ENCODE measurements at places on chromosomes 4 and X.

DNA sequence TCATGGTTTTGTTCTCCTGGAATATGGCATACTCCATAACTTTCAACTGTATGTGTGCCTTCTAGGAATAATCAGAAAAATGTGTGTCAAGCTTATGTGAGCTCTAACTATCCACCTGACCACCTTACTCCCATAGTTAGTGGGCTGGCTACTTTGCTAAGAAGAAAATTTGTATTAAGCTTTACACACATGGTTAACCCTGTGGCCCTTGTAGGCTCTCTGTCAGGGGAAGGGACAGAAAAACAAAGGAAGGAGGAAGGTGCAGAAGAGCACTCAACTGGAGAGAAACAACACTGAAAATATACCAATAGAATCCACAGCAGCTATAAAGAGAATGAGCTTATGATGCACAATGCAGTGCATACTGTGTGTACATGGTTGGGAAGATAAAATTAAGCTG, 84.6 kb downstream of the PPP3CA start:
- DNase-seq, result no peak

- no peak for DNase-seq
These were observed 141.5 kb downstream of the MAGEB17 start for GRCh38 chrX:16308773-16309172.

- DNase-seq, result no peak
These were observed 4.2 kb upstream of the CXCL3 start for GRCh38 chr4:74042681-74043080.

DNA sequence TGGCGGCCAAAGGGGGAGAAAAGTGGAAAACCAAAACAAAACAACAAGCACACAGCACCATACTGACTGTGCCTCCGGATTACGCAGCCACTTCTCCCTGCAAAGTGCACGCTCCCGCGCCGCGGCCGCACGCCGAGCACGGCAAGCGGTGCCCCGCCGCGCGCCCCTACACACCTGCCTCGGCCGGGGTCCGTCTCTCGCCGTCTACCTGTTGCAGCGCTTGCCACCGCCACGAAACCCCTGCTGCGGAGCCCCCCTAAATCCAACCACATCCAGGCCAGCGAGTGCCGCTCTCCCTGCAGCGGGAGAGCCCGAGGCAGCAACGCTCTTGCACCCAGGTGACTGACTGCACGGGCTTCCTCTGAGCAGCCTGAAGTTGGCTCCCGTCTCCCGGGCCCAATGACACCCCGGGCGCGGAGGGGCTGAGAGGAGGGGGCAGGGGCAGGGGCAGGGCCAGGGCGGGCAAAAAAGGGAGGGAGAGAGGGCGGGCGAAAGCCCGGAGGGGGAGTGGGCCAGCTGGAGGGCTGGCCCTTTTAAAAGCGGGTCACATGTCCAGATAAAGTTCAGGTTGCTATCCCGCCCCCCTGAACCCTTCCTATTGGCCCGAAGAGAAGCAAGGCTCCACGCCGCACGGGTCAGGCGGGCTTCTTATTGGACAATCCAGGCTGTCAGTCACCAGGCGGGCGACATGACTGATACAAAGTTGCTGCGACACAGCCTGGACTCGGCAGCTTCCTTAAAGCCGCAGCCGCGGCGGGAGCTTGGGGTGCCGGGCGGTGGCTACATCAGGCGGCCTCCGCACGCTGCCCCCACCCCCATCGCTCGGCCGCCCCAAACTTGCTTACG, at the start of gene NR3C2:
TSS of gene NR3C2 (minus strand) at position 429 of the 846 bp plus-strand sequence.
- DNase-seq, result peak; percentile 95

DNA sequence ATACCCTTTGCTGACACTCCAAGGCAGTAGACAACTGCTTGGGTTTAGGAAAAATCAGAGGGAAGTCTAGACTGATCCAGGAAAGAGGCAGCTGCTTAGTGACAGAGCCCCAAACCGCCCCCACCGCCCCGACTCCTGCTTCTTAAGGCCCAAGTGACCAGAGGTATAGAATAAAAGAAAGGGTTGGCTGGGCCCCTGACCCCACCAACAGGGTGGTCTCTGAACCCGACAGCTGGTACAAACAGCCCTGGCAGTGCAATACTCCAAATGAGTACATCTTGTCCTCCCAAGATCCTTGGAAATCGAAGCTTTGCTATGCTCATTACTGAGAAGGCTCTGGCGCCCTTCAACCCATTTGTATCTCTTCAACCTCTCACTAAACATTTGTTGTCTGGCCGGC, 78.1 kb upstream of the PLAC1 start:
- DNase-seq, result no peak

- DNase-seq, result no peak
These were observed 110.6 kb upstream of the PNPLA4 start for GRCh38 chrX:8037593-8038348.

DNA sequence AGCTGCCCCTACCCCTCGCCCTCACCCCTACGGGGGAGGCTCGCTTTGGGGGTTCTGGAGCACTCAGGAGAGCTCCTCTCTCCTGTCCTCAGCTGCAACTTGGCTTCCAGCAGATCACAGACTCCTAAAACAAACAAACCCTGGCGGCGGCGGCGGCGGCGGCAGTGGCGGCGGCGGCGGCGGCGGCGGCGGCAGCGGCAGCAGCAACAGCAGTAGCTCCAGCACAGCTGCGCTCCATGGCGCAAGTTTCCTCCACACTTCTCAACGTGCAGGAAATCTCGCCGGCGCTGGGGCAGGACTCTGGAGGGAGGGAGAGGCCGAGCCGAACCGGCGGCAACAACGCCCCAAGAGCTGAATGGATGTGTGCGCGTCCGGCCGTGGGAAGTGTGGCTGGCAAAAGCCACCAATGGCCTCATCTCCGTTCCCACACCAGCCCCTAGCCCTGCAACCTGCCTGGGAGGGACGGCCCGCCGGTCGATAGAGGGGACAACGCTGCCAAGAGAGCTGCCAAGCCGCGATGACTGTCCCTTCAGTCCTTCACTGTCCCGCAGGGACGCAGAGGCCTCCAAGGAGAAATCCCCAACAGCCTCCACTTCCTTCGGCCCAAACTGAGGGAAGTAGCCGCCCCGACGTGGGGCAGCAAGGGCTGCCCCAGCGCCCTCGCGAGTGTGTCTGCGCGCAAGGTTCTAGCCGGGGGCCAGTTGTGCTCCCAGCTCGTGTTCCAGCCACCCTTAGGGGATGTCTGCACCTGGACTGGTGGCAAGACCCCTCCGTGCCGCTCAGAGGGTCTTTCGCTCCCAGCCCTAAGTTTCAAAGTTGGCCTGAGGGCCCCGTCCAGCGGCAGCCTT, 775 bp downstream of the SHROOM4 start:
- DNase-seq, result no peak

- no peak for DNase-seq
These were observed 21.2 kb upstream of the GLRA2 start for GRCh38 chrX:14508025-14508690.

GRCh38 chr4:100504086-100504874, 13.5 kb downstream of the EMCN start:
- no peak for DNase-seq

- DNase-seq, result no peak
These were observed 201.8 kb upstream of the NDST4 start for GRCh38 chr4:115315182-115315581.

- DNase-seq, result no peak
These were observed 100.3 kb upstream of the DDIT4L start for GRCh38 chr4:100290585-100290984.

- DNase-seq, result no peak
These were observed 190.4 kb downstream of the GABRB1 start for GRCh38 chr4:47221721-47222120.

GRCh38 chr4:101833480-101833879, 43.0 kb downstream of the BANK1 start:
- no peak for DNase-seq

- no peak for DNase-seq
These were observed 97.9 kb upstream of the MYOZ2 start for GRCh38 chr4:119037709-119038108.

DNA sequence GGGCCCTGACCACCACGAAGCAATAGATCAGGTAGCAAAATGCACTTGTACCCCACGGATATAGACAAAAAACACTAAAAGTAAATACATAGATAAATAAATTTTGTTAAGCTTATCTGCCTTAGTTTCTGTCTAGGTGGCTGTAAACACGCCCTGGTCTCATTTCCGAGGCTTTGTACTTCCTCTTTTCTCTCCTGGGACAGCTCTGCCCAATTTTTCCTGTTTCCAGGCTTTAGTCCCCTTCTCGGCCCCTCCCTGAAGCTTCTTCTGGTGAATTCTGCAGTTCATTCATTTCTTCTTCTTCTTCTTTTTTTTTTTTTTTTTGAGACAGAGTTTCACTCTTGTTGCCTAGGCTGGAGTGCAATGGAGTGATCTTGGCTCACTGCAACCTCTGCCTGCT, 73.4 kb upstream of the STOX2 start:
- DNase-seq, result no peak

DNA sequence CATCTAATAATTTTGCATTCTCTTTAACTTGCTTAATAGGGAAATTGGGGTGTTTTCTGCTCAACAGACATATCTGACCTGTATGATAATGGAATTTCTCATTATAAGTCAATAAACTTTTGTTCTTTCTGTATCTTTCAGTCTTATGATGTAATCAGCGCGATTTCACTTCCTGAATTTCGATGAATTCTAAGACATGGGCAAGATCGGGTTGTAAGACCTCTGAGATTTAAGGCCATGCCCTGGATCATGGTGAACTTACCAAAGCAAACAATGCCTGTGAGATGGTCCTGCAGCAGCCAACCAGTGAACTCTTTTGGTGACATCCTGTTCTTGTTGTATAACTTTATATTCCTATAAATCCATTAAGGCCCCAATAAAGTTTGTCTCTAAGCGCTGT, 88.1 kb downstream of the NBDY start:
- no peak for DNase-seq

DNA sequence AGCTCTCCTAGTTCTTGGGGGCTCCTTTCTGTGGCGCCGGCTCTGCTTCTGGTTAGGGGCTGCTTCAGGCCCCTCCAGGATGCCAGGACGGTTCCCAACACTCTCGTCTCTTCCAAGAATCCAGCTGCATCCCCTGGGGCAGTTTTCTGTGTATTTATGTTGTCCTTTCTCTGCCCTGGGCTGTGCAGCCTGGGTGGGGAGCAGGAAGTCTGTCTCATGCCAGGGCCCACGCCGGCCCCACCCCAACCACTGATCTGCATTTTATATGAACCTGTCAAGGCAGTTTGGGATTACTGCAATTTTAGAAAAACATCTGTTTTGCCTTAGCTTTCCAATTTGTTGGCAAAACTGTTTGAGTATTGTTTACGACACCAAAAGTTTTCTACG, 14.6 kb downstream of the CTBP1 start:
- DNase-seq, result no peak

DNA sequence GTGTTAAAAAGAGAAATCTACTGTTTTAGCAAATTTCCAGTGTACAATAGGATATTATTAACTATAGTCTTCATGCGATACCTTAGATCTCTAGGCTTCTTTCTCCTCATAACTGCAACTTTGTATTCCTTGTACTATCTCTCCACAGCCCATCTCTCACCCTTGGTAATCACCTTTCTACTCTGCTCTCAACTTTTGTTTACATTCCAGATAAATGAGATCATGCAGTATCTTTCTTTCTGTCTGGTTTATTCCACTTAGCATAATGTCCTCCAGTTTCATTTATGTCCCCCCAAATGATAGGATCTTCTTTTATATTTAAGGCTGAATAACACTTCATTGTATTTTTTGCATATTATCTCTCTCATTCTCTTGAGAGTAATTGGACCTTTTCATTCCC, 165.5 kb downstream of the HS3ST1 start:
- DNase-seq, result no peak

GRCh38 chrX:15600745-15601144, at the start of gene ACE2:
TSS of gene ACE2 (minus strand) at chrX:15600960. CDS start at chrX:15600911, 49 bp downstream.
- no peak for DNase-seq

DNA sequence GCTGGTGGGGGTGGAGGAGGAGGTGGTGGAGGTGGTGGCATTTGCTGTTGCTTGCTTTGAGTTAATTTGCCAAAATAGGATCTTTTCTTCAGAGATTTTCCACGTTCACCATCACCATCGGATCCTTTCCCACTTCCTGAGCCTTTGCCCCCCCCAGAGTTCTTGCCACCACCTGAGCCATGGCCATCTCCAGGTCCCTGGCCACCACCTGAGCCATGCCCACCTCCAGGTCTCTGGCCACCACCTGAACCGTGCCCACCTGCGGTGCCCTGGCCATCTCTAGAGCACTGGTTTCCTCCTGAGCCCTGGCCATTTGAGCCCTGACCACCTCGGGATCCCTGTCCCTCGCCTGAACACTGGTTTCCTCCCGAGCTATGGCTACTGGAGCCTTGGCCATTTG, 1.9 kb downstream of the IRS4 start:
- no peak for DNase-seq

GRCh38 chr4:89834486-89835209, 2.3 kb downstream of the SNCA start:
- no peak for DNase-seq

DNA sequence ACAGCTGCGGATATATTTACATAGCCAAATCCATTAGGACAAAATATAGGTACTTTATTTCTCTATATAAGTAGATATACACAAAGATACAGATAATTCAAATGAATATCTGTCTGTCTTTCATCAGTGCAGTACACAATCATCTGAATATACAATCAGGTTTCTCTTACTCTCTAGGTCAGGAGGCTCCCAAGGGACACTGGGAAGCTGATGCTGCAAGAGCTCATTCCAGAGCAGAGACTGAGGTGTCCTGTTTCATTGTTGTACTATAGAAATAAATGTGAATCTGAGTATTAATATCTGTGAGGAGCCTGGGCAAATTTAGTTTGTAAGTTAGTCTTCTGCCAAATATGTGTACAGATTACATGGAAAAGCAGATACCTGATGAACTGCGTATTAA, 4.2 kb downstream of the TLL1 start:
- DNase-seq, result no peak

DNA sequence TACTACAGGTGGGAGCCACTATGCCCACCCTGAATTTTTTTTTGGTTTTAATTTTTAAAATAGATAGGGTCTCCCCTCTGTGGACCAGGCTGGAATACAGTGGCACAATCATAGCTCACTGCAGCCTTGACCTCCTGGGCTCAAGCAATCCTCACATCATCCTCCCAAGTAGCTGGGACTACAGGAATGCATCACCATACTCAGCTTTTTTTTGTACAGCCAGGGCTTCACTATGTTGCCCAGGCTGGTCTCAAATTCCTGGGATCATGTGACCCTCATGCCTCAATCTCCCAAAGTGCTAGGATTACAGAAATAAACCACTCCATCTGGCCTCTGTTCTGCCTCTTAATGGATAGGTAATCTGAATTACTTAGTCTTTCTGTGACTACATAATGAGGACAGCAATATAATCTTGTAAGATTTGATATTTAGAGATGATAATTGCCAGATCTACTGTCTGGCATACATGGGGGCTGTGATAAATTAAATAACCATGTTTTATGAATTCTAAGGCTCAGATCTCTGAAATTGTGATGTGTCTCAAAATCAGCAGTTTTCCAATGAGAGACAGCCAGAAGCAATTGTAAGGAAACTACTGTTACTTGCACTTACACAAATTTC, 26.7 kb downstream of the PDS5A start:
- no peak for DNase-seq

GRCh38 chr4:38241541-38241940, 281.3 kb downstream of the PTTG2 start:
- DNase-seq, result no peak

DNA sequence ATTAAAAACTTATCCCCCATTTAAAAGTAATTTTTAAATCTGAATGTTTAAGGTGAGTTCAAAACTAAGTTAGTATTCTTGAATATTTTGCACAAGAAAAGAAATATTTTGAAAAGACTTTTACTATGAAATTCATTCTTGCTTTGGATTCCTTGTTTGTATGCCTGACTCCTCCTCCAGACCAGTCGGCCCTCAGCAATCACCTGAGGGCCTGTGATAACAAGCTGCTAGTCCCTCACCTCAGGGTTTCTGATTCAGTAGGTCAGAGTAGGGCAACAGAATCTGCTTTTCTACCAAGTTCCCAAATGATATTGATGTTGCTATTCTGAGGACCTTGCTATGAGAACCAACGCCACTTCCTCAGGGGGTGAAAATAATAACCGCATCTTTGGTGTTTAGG, 154.7 kb downstream of the CDS1 start:
- DNase-seq, result no peak

All from Jurkat, Clone E6-1 (cell line).